RWPE1 (cell line): ENCODE measurements at places on chromosomes 12 and 14.

DNA sequence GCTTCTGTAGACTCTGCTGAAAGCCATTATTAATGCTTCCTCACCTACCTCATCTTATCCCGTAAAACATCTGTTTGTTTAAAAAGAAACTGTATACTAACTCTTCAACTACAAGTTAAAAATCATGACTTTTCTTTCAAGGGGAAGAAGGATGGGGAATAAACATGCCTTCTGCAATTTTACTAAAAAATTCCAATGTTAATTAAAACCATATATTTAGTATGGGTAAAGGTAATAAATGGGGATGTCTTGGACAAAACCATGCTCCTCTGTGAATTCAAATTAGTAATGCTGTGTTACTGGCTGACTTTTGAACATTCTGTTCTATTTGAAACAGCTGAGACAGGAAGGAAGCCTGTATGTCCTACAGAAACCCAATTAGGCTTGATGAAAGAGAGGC lies 311.1 kb upstream of the DIO2 start:
- no peak for DNase-seq

DNA sequence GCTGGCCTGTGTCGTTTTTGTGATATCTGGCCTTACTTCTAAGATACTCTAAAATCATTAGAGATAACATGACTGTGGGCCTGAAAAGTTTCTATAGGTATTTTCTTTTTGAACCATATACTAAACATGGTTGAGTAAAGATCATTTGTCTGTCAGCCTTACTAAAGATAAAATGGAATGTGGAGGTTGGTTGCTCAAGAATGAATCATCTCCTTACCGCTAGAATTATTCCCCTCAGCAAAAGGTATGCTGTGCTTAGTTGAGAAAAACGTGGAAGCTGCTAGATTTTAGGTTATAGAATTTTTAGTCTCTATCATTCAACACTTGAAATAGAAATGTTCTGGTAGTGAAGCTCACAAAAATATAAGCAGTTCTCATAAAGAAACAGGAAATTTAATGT lies 407.3 kb downstream of the AEBP2 start:
- peak; percentile 41 for DNase-seq

DNA sequence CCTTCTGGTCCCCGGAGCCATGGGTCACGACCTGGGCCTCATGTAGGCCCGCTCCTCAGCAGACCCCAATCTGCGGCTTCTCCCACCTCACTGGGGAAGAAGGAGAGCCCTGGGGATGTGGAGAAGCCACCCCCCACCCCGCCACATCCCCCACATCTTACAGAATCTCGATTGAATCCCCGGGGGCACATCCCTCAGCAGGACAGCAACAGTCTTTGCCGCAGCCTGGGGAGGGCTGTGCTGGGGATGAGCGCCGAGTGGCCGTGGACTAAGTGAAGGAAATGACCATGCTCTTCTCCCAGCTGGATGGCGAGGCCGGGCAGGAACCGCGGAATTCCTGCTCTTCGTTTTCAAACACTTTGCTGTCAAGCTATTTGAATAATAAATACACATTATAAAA lies 169.0 kb upstream of the RTL1 start:
- no peak for DNase-seq

DNA sequence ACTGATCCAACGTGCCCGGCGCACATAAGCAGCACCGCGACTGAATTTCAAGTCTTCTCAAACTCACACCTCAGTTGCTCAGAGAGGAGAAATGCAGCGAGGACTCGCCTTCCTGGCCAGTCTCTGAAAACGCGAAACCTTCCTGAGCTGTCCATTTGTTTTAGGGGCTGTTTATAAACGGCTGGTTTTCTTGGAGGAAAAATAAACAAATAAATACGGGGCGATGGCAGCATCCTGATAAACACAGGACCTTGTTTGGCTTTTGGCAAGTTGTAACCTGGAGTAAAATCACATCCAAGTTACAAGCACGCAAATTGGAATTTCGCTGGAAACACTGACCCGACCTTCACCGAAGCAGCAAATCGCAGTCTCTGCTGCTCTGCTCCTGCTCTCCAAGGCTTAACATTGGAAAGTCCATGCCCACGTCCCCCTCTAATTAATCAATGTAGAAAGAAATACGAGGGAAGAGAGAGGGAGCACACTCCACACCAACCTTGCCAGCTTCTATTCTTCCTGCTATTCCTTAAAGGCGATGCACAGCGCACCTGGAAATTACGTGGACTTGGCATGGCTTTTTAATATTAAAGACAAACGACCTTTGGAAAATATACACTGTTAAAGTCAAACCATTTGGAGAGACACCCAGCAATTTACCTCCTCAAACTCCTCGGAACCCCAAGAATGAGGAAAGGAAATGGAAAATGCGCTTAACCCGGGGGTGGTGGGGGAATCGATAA lies 248.8 kb downstream of the APAF1 start:
- no peak for DNase-seq

GRCh38 chr14:73069585-73069984 lies 11.3 kb downstream of the RBM25 start:
- no peak for DNase-seq

DNA sequence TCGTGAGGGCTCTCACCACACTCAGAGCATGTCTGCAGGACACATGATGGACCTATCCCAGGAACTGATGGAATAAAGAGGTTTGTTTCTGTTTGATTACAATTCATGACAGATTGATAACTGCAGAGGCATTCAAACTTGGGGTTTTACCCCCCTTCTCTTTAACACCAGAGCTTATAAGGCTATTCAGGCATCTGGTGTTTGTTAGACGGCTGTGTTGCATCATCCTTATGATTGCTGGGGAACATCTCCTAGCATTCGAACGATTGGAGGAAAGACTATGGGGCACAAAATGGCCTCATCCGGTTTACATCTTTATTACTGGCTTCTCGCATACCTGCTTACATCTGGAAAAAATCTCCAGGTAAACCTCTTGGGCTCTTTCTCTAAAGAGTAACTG lies 191.8 kb downstream of the MSRB3 start:
- DNase-seq, result no peak

DNA sequence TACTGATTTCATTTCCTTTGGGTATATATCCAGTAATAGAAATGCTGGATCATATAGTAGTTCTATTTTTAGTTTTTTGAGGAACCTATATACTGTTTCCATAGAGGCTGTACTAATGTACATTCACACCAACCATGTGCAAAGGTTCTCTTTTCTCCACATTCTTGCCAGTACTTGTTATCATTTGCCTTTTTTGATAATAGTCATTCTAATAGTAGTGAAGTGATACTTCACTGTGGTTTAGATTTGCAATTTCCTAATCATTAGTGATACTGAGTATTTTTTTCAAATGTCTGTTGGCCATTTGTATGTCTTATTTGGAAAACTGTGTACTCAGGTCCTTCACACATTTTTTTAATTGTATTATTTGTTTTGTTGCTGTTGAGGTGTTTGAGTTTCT lies 148.2 kb upstream of the NAV3 start:
- DNase-seq, result no peak

DNA sequence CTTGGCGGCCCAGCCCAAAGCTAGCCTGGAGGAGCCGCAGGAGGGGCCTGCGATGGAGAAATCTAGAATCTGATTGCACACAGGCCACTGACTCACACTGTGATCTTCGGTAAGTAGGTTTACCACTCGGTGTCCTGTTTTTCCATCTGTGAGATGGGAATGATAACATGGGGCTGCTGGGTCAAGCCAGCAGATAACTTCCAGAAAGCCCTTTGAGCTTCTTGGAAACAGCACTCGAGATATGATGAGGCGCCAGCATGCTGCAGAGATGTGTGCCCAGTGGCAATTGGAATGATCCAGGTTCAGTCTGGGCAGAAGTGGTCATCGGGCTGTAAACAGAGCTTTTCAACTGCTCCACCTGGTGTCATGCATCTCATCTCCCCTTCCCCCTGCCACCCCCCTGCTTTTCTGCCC lies 771.3 kb upstream of the TBX3 start:
- no peak for DNase-seq

DNA sequence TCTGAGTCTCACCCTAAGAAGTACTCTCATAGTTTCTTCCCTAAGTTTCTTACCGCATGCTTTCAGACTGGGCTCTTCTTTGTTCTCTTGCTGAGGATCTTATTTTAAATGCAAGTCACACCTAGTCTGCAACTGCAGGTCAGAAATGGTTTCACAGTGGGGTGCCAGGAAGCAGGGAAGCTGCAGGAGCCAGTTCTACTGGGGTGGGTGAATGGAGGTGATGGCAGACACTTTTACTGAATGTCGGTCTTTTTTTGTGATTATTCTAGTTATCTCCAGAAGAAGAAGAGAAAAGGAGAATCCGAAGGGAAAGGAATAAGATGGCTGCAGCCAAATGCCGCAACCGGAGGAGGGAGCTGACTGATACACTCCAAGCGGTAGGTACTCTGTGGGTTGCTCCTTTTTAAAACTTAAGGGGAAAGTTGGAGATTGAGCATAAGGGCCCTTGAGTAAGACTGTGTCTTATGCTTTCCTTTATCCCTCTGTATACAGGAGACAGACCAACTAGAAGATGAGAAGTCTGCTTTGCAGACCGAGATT lies 1.7 kb downstream of the FOS start:
- DNase-seq, result no peak

GRCh38 chr12:108063192-108063591 lies 65.9 kb upstream of the WSCD2 start:
- no peak for DNase-seq

GRCh38 chr12:57823908-57824640 lies 5.5 kb upstream of the AVIL start:
- no peak for DNase-seq

DNA sequence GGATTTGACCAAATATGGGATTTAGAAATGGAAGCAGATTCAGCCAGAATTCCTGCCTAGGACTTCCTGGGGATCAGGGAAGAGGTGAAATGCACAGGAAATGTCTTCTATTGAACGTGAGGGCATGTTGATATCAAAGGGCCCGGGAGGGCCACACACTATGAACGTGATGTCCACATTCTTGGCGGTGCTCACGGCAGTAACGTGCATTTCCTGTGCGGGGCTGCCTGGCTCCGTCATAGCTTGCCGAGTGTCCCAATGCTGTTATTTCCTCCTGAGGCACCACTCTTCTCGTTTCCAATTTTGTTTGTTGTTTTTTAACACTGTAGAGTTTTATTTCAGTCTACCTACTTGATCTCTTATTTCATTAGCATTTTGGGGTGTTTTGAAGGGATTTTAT lies 67.3 kb downstream of the ZNF664 start:
- DNase-seq, result no peak

- peak; percentile 1 for DNase-seq
Measured at GRCh38 chr12:84702001-84702400, 210.6 kb downstream of the SLC6A15 start.

DNA sequence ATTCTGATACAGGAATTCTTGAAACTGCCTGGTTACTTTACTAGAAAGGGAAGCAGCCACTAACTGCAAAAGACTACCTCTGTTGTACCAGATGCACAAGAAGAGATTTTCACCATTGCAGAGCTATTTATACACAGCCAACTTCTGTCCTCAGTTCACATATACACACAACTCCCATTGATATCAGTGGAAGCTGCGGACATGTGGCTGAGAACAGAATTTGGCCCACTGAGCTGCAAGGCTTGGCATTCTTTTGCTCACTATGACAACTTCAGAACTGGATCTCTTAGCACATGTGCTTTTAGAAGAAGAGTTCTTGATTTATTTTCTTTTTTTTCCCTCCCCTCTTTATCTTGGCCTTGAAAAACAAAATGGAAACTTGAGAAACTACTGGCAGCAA lies 28.3 kb downstream of the PTPRO start:
- no peak for DNase-seq

DNA sequence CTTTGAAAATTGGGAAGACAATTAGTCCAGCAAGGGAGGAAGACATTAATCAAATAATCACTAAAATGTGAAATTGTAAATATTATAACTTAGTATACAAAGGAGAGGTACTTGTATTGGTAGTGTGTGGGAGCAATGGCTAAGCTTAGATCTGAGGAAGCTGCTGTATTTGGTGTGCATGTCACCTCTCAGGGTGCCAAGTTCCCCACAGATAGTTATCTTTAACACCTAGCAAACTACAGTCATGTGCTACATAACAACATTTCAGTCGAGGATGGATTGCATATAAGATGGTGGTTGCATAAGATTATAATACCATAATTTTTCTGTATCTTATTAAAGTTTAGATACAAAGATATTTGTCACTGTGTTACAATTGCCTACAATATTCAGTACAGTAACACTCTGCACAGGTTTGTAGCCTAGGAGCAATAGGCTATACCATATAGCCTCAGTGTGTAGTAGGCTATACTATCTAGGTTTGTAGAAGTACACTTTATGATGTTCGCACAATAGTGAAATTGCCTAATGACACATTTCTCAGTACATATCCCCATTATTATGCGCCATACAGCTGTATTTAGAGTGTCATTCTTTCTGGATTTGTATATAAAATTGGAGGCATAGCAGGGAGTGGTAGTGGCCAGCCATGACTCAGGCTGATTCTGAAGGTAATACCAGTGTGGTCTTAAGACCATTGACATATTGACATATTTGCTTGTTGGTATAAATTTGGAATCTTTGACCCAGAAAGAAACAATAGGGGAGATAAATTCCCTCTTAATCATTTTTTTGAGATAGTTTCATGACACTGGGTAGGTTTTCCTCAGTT lies 55.8 kb downstream of the RAD51B start:
- DNase-seq, result no peak

- DNase-seq, result no peak
Measured at GRCh38 chr14:22449600-22449905, 139.5 kb downstream of the DAD1 start.

DNA sequence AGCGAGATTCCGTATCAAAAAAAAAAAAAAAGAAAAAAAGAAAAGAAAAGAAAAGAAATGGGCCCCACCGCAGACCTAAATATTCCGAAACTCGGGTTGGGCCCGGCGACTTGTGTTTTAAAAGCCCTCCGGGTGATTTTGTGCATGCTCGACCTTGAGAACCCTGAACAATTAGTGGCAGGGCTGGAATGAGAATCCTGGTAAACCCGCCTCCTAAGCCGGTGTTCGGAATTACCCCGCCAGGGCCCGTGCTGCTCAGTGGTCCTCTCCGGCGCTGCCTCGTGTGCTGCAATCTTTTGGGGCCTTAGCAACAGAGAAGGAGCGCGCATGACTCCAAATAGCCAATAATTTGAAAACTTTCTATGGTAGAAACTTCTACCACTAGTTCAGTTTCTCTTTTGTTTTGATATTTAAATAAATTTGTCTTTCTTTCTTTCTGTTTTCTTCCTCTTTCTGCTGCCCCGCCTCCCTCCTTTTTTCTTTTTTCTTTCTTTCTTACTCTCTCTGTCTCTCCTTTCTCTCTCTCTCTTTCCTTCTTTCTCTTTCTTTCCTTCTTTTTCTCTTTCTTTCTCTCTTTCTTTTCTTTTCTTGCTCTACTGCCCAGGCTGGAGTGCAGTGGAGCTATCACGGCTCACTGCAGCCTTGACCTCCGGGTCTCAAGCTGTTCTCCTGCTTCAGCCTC lies 1.5 kb upstream of the GALNT6 start:
- DNase-seq, result no peak
